Fibroblast of skin of right quadriceps (primary cell): ENCODE measurements at places on chromosomes 5 and 9.
A peak's percentile ranks its signal among the peaks of the same experiment; 100 is the strongest.

DNA sequence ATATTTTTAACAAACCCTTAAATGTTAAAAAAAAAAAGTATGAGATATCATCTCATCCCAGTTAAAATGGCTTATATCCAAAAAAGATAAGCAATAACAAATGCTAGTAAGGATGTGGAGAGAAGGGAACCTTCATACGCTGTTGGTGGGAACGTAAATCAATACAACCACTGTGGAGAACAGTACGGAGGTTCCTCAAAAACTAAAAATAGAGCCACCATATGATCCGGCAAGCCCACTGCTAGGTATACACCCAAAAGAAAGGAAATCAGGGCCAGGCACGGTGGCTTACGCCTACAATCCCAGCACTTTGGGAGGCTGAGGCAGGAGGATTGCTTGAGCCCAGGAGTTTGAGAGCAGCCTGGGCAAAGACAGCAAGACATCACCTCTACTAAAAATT is 3.0 kb downstream of the MTMR12 start:
- no peak for DNase-seq

DNA sequence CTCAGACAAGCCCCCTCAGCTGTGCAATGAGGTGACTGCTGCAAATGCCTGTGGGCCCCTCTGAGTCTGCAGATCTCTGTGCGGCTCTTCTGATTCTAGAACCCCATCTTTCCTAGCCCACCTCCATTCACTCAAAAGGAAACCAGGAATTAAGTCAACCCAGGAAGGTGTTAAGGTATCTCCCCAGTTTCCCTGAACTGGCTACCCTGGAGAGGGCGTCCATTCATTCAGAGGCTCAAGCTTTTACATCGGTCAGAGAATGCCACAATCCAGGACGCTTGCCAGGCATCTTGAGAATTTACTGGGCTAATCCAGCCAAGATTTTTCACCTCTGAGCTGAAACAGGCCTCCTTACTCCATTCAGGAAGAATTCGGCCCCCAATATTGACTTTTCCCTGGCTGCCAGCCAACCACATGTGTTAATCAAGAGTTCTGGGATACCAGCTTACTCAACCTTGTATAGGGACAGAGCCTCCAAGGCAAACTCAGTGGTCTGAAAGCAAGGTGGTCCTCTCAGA is 889 bp upstream of the ADAMTS12 start:
- peak; percentile 96 for DNase-seq

- no peak for DNase-seq
Measured at GRCh38 chr5:12413585-12413984, 509.3 kb upstream of the CTNND2 start.

DNA sequence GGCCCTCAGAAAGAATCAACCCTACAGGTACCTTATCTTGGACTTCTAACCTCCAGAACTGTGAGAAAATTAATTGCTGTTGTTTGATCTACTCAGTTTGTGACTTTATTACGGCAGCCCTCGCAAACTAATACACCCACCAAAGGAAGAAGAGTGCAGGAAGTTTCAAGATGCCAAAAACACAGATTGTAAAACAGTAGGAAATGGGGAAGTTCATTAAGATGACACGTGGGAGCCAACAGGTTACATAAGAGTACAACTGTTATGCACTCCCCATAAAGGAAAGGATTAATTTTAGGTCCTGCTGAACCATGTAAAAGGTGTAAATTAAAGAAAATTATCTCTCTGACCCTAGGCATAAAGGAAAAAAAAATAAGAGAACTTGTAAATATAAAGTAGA is 294.3 kb downstream of the EPB41L4A start:
- no peak for DNase-seq

- DNase-seq = no peak
Measured at GRCh38 chr5:201672-202071, 10.4 kb downstream of the LRRC14B start.

DNA sequence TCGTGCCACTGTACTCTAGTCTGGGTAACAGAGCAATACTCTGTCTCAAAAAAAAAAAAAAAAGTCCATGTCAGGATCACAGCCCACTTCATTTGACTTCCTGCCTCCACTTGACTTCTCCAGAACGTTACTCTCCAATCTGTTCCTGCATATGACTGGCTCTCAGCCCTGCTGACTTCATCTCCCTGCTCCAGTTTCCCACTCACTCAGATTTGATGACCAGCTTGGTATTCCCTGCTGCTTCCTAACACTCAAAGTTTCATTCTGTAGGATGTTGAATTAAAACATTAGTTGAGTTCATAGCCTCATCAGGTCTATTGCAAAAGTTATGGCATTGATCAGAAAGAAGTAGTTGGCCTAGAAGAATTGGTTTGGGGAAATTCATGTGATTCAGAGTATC is 52.3 kb downstream of the UGCG start:
- no peak for DNase-seq

DNA sequence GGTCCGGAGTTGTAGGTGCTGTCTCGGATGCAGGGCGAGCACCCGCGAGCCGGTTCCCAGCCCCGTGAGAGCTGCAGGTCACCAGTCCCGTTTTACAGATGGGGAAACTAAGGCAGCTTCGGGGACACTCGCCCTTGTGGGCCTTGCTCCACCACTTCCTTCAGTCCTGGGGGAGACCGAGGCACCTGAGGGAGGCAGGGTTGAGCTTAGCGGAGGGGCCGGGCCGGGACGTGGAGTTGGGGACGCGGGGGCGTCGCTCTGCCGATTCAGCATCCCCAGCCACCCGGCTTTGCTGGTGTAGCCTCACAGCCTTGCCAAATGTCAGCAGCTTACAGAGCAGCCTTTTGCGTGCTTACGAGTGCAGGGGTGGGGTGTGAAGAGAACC is 530 bp downstream of the BBLN start:
- no peak for DNase-seq

GRCh38 chr5:134188092-134188491 is 11.3 kb upstream of the SKP1 start:
- no peak for DNase-seq

GRCh38 chr9:84173961-84174360 is 166.6 kb downstream of the SLC28A3 start:
- DNase-seq = no peak

DNA sequence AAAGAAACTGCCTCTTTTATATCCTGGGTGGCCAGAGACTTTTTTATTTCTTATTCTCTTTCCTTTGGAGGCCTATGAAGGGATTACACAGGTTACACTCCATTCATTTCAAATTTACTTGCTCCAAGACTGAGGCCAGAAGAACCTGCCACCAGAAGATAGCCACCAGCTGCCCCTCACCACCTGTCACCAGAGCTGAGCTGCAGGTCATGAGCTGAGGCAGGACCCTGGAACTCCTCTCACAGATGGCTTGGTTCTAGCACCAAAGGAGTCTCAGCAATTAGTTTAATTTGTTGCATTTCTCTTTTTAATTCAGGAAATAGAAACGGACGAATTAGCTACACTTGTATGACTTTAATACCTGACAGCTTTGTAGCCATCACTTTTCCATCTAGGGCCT is 313.9 kb downstream of the SPOCK1 start:
- no peak for DNase-seq

DNA sequence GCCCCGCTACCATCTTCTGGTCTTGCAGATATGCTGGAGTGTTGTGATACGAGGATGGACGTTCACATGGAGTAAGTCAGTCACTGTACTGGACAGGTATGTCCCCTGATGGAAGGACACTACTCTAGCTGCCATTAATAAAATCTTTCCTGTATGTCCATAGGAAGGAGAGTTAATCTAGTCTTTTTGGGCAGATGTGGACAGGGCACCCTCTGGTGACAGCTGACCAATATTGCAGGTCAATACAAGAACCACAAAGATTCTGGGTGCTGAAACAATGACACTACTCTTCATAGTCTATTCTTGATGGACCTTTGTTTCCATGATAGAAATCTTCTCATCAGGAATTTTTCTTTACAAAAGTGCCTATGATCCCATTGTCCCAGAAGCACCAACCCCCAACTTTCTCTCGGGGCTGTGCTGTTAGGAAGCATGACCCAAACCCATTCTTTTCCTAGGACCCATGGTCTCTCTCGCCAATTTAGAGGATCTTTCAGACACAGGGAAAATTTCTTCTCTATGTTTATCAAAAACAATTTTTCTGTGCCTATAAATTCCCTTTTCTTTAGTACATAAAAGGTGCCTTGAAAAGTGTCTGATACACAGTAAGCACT is 376.9 kb downstream of the DTWD2 start:
- peak; percentile 40 for DNase-seq

DNA sequence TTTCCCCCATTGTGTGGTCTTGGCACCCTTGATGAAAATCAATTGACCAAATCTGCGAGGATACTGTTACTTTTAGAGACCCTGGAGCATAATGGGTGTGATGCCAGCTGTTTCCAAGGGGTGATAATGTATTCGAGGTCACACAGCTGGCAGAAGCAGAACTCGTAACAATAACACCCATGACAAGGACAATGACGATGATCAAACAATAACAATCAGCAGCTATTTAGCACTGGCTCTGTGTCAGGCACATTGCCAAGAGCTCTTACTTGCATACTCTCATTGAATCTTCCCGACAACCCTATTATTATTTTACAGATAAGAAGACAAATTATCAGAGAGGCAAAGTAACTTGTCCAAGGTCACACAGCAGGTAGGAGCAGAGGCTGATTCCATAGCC is 223.7 kb upstream of the MSX2 start:
- no peak for DNase-seq

DNA sequence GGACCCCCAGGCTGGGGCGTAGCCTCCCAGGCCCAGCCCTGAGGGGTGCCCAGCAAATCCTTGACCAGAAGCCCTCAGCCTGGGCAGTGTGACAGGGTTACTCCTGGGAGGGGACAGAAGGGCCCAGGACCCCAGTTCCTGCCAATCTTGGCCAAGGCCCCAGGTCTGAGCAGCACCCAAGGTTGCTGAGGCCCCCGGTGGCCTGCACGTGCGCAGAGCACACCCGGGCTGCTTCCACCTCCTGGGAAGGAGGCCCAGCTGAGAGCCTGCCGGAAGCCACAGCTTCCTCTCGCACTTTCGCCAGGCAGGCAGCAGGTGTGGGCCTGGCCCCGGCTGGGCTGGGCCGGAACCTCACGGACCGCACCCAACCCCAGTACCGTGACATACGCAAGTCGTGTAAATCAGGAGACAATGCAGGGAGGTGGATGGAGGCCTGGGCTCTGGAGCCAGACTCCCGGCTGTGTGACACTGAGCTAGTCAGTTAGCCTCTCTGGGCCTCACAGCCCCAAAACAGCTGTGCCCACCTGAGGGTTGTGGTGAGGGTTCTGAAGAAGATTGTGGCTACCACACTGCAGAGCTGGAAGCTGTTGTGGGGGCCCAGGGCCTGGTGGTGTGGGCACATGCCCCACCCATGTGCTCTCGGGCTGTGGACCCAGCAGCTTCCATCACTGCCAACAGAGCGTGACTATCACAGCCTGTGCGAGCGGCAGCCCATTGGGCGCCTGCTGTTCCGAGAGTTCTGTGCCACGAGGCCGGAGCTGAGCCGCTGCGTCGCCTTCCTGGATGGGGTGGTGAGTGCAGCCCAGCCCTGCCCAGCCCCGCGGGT is 5.1 kb downstream of the GRK6 start:
- no peak for DNase-seq

DNA sequence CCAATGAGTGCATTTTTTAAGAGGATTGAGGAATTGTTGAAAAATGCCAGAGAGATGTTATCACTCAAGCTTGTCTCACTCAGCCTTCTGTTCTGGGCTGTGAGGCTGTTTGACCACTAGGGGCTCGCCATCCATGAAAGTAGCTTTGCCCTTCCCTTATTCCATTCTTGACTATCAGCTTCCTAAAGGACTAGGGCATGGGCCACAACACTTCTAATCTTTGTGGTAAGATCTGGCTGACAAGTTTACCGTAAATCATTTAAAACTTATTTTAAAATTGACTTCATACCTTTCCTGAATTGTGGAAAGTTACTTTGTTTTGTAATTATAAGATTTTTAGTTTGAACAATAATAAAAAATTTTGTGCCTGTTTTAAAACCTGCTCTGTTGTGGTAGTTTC is 49.5 kb downstream of the TJP2 start:
- DNase-seq = peak; percentile 66

GRCh38 chr5:55021821-55022220 is 2.2 kb upstream of the GZMK start:
- DNase-seq = no peak

GRCh38 chr5:96905864-96906263 is 29.6 kb downstream of the ERAP2 start:
- DNase-seq = no peak

DNA sequence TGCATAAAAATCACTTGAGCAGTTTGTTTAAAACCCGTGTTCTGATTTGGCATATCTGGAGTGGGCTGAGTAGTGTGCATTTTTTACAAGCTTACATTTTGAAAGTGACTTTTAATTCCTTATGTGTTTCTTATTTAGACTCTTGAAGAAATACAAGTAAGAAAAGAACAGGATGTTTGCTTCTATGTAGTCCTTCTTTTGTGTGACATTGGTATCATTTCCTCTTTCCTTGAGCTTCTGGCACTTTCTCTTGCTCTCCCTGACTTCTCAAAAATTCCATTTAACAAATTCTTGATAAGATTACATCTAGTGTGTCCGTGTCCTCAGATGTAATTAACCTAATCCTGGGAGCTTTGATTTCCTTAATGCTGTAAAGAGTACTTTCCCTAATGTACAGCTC is 12.5 kb downstream of the GARNL3 start:
- DNase-seq = no peak

- no peak for DNase-seq
Measured at GRCh38 chr5:143674469-143674786, 137.5 kb upstream of the HMHB1 start.

- no peak for DNase-seq
Measured at GRCh38 chr5:127609957-127610356, 38.9 kb upstream of the CTXN3 start.

- no peak for DNase-seq
Measured at GRCh38 chr5:67198917-67199316, 2.3 kb upstream of the CD180 start.

- DNase-seq = peak; percentile 23
Measured at GRCh38 chr9:5425006-5425628, 12.6 kb downstream of the PLGRKT start.

GRCh38 chr9:71119746-71120145 is 1.7 kb downstream of the TRPM3 start:
- no peak for DNase-seq

- no peak for DNase-seq
Measured at GRCh38 chr9:128142061-128142460, 7.2 kb upstream of the LCN2 start.

DNA sequence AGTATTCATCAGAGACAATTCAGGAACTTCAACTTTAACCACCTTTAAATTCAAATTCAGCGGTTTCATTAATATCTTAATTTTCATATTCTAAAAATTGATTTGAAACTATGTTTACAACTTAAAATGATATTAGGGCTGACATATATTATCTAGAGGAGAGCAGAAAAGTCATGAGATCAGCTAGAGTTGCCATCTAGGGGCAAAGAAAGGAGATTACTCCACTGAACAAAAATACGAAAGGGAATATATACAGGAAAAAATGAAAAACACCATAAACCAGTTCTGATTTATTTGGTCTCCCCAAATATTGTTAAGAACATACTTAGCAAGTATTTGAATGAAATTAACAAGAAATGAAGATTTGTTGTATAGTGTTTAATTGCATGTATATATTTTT is 946.3 kb downstream of the DTWD2 start:
- DNase-seq = no peak
